ENCODE measurements at places on chromosomes 11 and 22. TPM values are rescaled to one million over a fixed set of nuclear protein-coding genes. Genes with fewer than 3 reads are reported as not detected.

Gene SYT8
- not detected for total RNA-seq

DNA sequence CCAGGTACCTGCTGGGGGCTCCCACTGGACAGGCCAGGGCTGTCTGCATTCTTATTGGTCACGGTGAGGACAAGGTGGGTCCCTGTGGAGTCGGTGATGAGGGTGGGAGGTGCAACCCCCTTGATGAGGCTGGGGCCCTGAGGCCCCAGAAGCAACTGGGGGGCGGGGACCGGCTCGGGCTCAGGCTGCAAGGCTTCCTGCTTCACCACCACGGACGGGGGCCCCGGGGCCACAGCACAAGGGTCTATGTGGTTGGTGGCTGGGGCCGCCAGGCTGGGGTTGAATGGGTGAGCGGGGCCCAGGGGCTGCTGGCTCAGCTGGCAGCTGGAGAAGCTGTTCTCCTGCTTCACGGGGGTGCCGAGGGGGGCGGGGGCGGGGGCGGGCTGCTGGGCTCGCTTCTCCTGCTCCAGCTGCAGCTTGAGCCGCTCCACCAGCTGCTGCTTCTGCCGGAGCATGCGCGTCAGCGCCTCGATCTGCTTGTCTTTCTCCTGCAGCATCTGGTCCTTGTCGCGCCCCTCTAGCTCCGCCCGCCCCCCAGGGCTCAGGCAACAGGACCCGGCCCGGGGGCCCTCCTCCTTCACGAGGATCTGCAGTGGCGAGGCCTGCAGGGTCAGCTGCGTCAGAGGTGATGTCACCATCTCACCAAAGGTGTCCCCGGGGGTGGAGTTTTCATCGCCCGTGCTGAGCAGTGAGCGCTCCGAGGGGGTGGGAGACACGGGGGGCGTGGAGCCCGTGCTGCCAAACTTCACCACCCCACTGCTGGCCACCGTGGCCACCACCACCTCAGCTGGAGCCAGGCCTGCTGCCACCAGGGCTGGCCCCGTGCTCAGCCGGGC, 48.2 kb downstream of the SGSM3 start:
- DNase-seq = no peak

GRCh38 chr22:36145881-36146280, 14.7 kb downstream of the APOL3 start:
- no peak for DNase-seq

Gene SMIM38
- 0.11 TPM for total RNA-seq

- DNase-seq = no peak
Measured at GRCh38 chr11:63240791-63241379, 2.5 kb downstream of the SLC22A25 start.

DNA sequence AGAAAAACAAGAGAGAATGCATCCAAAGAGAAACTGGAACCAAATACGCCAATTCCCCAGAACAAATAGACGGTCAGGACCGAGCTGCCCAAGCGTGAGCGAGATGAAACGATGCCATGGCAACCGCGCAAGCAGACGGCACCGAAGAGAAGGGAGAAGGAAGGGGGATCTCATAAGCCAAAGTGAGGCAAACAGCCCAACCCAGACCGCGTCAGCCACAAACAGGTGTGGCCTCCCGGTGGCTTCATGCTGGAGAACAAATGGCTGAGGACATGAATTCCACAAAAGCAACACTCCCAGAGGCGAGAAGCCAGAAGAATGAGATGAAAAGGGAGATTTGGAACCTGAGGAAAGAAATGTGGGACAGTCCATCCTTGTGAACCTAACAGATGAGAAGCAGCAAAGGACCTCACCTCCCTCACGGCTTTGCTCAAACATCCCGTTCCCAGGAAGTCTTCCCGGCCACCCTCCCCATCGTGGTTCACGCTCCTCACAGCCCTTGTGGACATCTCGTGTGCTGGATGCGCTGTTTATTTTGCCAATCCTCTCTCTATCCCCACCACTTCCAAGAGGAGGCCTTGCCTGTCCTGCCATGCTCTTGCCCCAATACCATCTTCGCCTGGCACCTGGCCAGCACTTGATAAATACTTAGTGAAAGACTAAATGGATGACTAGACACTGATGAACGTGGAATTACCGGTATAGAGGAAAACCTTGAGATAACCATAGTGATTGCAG, 89.1 kb upstream of the RTL6 start:
- peak; percentile 68 for DNase-seq

DNA sequence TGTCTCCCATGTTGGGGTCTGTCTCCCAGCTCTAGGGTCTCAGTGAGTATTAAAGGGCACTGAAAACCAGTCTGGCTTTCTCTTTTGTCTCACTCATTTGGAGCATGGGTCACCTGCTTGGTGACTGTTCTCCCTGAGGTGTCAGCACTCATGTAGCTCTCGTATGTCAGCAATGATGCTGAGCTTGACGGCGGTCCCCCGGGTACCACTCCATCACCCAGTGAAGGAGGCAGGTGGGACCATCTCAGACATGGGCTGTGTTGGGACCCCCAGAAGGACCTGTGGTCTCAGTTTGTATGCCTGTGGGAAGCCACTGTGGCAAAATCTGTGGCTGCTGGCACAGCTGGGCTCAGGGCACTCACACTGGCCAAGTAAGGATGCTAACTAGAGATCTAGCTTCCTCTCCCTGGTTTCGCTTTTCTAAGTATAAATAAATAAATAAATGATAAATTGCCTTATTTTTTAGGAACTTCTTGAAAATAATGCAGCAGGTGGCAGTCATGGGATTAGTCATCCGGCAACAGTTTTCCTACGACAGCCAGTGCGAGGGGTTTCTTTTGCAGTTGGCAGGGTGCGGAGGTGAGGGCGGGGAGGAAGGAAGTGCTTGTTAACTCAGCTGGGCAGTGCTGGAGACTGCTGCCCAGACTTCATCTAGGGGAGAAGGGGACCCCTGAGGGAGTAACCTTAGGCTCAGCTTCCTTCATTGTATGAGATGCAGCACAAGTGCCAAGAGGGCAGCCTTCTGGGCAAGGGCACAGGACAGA, 48.8 kb downstream of the OSBP2 start:
- no peak for DNase-seq

DNA sequence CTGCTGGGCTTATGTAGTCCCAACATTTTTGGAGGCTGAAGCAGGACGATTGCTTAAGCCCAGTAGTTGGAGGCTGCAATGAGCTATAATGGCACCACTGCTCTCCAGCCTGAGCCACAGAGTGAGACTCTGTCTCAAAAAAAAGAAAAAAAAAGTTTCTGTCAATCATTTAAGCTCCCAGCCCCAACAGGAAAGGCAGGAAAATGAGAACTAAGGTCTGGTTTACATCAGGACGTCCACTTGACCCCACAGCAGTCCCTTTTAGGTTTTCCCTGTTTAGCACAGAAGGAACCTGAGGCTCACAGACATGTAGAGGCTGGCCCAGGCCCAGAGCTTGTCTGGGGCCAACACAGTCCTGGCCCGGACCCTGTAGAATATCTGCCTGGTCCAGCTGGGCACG, 9.2 kb upstream of the TTLL1 start:
- DNase-seq = peak; percentile 26

Gene C11orf42
- total RNA-seq = not detected

Gene MS4A12
- not detected for total RNA-seq

Gene CATSPERZ
- total RNA-seq = not detected

- DNase-seq = no peak
Measured at GRCh38 chr11:119585043-119585781, 143.8 kb downstream of the NECTIN1 start.

Gene MFRP
- total RNA-seq = not detected

DNA sequence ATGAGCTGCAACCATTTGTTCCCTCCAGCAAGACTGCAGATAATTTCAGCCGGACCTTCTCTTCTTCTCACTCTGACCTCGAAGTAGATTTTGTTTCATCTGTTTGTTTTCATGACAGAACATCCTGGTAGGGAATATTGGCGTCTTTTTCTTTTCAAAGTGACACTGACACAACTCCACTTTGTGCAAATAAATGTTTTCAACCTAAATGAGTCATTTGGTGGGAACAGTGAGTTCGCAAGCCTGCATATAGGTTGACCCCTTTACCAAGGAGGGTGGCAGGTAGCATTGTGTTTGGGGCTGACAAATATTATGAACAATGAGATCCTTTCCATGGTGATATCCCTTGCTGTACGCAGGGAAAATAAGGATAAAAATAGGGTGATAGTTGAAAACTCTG, 55.0 kb downstream of the LARGE1 start:
- DNase-seq = no peak

- DNase-seq = no peak
Measured at GRCh38 chr22:33798401-33798800, 121.9 kb downstream of the LARGE1 start.

Gene PARVG
- 3.1 TPM for total RNA-seq

DNA sequence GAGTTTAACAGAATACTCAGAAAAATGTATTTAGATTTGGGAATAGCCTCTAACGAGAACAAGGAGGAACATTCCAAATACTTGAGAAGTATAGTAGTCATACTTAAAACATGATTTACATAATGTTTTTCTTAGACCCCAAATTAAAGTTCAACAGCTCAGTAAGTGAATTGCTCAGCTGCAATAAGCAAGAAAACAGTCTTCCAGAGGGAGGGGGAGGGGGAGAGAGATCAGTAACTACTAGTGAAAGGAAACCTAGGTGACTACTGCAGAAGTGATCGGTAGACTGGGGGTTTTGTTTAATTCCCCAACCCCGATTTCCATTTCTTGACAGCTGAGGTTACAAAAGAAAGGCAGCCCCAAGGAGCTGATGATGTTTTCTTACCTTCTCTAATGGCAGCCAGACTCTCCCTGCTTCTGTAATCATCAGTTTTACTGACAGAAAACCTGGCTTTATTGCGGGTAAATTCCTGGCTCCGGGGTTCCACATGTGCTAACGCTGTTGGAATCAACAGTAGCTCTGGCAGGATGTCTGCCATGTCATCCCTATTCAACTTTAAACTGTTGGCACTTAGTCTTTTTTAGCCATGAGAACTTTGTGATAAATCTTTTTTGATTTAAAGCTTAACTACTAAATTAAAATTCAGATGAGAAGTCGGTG, 82.4 kb upstream of the BIRC3 start:
- DNase-seq = no peak

GRCh38 chr11:75225794-75226193, 14.8 kb upstream of the TPBGL start:
- DNase-seq = no peak

GRCh38 chr11:106925245-106925644, 93.0 kb downstream of the GUCY1A2 start:
- DNase-seq = no peak

Gene OR51B4
- not detected for total RNA-seq

- DNase-seq = no peak
Measured at GRCh38 chr22:22810018-22810427, 77.6 kb upstream of the IGLL5 start.

- DNase-seq = no peak
Measured at GRCh38 chr11:62445314-62445740, 26.5 kb downstream of the SCGB1A1 start.

DNA sequence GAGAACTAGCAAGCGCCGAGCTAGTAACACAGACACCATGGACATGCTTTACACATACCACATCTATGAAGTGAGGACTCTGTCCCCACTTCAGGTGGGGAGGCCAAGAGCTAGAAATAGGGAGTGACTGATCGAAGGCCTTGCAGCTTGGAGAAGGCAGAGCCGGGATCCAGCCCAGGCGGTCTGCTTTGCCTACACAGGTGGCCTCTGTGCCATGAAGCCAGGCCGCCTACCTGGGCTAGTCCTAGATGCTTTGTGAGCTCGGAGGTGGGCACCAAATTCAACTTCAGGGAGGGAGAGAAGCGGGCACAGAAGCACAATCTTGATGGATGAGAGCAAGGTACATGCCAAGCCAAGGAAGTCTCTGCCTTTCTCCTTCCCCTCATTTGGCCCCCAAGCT, 117.2 kb downstream of the TIMP3 start:
- DNase-seq = peak; percentile 66

GRCh38 chr22:27179161-27179560, 521.8 kb downstream of the MIAT start:
- no peak for DNase-seq

GRCh38 chr11:16784666-16785065, 46.2 kb downstream of the C11orf58 start:
- no peak for DNase-seq

Gene SLC15A3
- 20.8 TPM for total RNA-seq

GRCh38 chr11:94814272-94814976, 46.3 kb downstream of the AMOTL1 start:
- DNase-seq = no peak

- no peak for DNase-seq
Measured at GRCh38 chr11:9527481-9528135, 45.9 kb upstream of the WEE1 start.

Gene SLC6A5
- total RNA-seq = not detected

Gene TFIP11
- 20.3 TPM for total RNA-seq

Gene LGR4
- 32.7 TPM for total RNA-seq

DNA sequence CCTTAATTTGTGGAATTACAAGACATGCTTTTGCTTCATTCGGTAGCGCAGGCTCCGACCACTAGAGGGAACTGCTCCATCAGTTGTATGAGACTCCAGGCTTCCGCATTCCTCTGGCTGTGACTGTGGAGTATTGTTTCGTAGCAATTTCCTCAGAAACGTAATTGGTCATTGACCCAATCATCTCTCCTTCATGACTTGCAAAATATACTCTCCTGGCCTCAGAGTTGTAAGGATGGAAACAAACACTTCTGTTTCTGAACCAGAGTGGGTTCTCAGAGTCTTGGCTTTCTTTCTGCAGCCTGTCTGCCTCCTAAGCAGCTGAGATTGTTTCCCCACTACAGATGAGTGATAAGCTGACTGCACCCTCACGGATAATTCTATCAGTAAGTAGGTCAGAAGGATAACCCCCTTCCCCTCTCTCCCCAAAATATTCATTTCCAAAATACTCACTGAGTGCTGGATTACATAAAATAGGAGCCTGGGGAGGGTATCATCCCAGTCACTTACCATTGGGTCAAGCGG, 146.8 kb upstream of the ZC3H12C start:
- peak; percentile 91 for DNase-seq

DNA sequence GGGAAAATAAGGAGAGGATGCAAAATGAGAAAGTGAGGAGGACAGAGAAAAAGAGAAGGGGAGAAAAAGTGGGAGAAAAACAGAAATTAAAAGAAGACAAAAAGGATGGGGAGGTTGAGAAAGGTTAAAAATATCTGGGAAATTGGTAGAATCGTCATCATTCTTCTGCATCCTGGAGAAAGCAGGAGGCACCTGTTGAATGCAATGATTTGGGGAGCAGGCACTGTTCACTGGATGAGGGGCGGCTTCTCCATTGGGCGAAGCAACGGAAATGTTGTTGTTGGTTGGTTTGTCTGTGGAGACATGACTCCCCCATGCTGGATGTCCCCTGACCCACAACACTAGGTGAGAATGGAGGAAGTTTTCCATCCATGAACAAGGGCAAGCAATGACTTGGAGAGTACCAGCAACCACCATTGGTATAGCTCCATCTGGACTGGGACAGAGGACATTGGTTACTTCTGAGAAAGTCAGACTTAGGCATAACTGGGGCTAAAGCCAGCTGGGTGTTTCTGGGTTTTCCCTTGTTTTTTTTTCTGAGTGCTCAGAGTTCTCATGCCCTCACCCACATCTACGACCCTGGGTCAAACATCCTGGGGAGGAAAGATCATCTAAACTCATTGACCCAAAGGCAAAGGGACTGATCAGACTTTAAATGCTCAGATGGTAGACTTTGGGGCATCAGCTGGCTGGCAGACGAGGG, 11.9 kb upstream of the CD44 start:
- DNase-seq = no peak

Data from Right ventricle myocardium inferior (tissue), 1 donor.